ENCODE measurements at places on chromosomes 7 and 10. TPM values are rescaled to one million over a fixed set of nuclear protein-coding genes. Genes with fewer than 3 reads are reported as not detected.

NRAP gene
- not detected for total RNA-seq

GNAT3 gene
- total RNA-seq = not detected

TMEM270 gene
- total RNA-seq = 1.5 TPM

- DNase-seq = peak; percentile 78
Observed at GRCh38 chr7:4724648-4725013, 42.5 kb downstream of the FOXK1 start.

GRCh38 chr10:131381576-131381975 lies 70.1 kb upstream of the TCERG1L start:
- DNase-seq = no peak
